ENCODE measurements at places on chromosomes 4 and X.
A peak's percentile ranks its signal among the peaks of the same experiment; 100 is the strongest.

DNA sequence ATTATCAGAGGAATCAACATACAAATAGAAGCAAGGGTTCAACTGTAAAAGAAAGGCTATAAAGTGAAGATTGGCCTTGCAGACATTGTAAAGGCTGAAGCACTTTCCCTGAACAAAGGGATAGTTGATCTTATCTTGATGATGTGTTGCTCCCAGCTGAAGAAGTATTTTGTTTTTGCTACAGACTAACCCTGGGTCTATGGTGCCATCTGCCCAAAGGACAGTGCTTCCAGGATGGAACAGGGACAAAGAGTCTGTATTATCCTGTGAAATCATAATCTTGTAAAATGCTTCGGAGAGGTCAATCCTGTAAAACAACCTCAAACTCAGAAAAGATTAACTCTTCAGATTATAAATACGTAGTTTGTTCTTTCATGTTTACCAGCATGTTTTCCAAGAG is 251.7 kb upstream of the ANKRD50 start:
- no peak for DNase-seq

GRCh38 chr4:33850371-33850902 is 2393.9 kb downstream of the ARAP2 start:
- no peak for DNase-seq

DNA sequence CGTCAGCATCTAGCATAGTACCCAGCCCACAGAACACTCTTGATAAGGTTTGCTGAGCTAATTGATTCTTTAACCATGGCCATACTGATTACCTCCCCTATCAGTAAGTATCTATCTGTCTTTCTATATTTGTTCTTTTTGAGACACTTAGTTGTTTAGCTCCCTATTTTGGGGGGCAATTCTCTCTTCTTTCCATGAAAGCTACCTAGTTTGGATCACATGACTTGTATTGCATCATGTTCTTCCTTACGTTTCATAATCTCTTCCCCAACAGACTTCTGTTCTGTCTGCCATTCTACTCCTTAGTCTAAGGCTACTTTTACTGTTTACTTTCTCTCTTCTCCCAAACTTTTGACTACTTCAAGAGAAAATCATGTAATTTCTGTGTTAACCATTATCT is 39.0 kb downstream of the TBC1D19 start:
- no peak for DNase-seq

GRCh38 chr4:147012059-147012707 is 66.5 kb upstream of the TTC29 start:
- DNase-seq, result no peak

DNA sequence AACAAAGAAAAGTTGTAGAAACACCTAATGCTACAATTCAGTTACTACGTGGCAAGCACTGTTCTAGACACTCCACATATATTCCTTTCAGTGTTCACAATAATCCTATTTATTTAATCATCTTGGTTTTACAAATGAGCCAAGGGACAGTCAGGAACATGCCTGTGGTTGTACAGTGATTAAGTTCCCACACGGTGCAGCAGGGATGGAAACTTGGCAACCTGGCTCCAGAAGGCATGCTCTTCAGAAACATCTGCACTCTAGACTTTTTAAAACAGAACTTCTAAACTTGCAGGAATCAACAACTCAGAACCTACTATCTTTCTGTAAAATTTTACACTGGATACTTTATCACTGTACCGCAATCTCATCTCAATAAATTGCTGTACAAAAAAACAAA is 32.1 kb downstream of the TAPT1 start:
- DNase-seq, result no peak

- DNase-seq, result no peak
Measured at GRCh38 chr4:79225360-79225759, 100.5 kb downstream of the NAA11 start.

GRCh38 chrX:29555465-29556091 is 659.8 kb upstream of the MAGEB2 start:
- no peak for DNase-seq

DNA sequence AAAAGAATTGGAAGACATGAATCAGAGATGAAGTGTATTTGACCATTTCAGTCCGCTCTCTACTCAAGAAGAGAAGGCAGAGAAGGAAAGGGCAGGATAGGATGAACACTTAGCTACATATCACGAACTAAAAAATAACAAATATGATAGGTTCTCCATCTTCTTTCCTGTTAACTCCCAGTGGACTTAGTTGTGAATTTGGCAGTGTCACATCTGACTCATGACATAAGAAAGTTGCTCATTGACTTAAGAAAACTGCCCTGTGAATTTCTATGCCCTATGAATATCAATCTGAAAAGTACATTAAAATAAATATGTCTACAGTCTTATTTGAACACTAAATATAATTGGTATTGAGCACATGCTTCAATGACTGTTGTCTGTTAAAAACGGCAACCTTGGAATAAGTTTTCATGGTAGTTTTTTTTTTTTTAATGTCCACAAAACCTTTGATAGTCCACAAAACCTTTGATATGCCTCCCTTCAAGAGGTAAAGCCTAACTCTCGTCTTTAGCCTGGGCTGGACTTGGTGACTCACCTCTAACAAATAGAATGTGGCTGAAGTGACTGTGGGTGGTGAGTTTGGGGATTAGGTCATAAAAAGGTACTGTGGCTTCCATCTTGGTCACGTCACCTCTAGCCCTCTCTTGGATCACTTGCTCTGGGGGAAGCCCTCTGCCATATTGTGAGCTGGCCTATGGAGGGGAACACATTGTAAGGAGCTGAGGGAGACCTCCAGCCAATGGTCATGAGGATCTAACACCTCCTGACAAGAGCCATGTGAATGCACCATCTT is 184.7 kb upstream of the S100G start:
- no peak for DNase-seq

GRCh38 chr4:118973295-118973694 is 84.6 kb downstream of the SYNPO2 start:
- no peak for DNase-seq

GRCh38 chr4:110702326-110702725 is 79.4 kb upstream of the PITX2 start:
- DNase-seq, result no peak

GRCh38 chr4:147839663-147840062 is 107.8 kb downstream of the ARHGAP10 start:
- DNase-seq, result no peak

GRCh38 chrX:45743081-45743533 is 542.4 kb upstream of the DIPK2B start:
- DNase-seq, result no peak

GRCh38 chrX:40097504-40098263 is at the start of gene BCOR:
Gene BCOR, minus strand, starts transcription at chrX:40097958. Its CDS starts 20,029 bp downstream, at chrX:40077929.
- DNase-seq, result peak; percentile 72

DNA sequence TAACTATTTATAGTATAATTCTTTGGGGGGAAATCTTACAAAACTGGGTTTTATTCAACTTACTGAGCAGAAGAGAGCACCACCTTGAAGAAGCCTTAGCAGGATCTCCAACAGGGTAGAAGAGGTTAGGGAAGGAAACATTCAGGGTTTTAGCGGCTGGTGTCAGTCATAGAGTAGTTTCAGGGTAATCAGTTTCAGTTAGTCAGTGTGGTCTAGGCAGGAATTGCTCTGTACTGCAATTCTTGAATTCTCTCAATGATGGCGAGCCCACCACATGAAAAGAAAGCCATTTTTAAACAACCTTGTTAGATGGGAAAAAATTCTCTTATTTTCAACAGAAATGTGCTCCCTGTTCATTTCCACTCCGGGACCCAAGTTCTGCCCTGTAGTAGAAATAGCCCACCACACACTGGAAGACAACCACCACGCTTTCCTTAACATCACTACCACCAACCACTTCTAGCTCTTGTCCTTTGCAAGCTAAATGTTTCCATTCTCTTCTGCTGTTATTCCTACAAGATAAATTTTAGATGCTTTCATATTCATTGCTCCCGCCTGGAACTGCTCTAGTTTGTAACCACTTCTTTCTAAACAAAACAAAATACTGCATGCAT is 25.9 kb downstream of the COL25A1 start:
- DNase-seq, result no peak

- DNase-seq, result no peak
Measured at GRCh38 chr4:140112576-140112975, 41.4 kb downstream of the MAML3 start.

GRCh38 chr4:150080337-150080736 is 2.1 kb downstream of the DCLK2 start:
- no peak for DNase-seq

DNA sequence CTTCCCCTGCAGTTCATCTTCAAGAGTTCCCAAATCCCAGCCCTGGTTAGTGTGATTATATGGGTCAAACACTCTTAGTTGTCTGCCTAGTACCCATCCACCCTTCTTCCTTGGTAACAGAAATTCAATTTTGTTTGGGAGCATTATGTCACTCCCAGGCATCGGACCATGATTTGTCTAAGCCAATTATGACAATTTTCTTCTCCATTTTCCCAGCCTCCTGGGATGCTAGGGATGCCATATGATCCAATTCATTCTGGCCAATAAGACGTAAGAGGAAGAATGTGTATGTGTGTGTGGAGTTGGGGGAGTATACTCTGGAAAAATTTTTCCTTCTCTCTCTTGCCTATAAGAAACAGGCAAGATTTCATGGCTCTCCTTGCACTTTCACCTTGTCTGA is 465.9 kb downstream of the MID1IP1 start:
- no peak for DNase-seq

DNA sequence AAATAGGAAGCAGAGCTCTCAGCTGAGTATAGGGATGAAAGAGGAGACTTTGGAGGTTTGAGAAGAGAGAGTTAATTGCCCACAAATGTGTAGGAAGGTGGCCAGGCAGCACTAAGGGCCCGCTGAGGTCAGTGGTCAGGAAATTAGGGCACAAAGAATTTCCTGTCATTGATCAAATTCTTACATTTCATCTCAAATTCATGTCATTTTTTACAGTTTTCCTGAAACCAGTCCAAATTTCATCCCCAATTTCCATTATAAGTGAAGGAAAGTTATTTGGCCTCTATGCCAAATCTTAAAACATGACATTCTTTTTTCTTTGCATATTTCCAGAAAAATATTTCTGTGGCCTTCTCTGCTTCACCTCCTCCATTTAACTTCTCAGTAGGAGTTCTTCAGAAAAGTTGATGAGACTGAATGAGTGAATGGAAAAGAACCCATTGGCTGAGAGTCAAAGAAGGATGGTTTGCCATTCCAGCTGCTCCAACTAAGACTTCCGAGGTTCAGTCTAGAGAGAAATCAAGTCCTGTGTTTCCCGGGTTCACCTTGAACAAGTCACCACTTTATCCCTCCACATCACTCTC is 68.7 kb upstream of the SPRY1 start:
- no peak for DNase-seq

- DNase-seq, result no peak
Measured at GRCh38 chr4:43716721-43717395, 731.8 kb downstream of the KCTD8 start.

GRCh38 chr4:16199093-16199492 is 27.2 kb downstream of the TAPT1 start:
- no peak for DNase-seq

DNA sequence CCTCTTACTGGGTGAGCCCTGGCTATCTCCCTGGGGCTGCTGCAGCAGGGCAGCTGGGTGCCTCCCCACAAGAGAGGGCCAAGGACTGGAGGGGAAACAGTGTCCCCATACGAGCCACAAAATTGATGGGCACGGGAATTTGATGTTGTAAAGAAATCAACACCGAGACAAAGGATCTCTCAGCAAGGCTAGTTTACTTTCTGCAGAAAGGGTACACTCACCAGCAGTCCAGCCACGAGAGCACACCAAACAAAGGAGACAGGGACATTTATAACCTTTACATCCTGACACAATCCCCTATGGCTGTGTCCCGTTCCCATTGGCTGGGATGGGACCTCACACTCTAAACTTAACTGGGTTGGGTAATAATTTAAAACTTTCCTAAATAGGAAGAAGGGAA is 25.9 kb downstream of the METAP1 start:
- DNase-seq, result no peak

DNA sequence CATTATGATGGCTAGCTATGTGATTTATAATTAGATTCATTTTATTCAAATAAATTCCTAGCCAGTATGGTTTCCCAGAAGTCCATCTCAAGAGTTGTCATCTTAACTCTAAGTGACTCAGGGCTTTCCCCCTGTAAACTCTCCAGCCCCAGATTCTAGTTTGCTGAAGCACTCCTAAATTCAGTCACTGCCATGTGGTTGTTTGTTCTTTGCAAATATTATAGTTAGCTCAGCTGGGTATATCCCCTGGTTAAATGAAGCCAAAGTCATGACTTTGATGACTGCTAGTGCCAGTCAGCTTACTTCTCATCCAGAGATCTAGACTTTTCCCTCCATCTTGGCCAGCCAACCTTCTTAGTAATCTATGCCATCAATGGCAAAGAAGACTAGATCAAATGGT is 126.0 kb downstream of the GRIA3 start:
- DNase-seq, result no peak

DNA sequence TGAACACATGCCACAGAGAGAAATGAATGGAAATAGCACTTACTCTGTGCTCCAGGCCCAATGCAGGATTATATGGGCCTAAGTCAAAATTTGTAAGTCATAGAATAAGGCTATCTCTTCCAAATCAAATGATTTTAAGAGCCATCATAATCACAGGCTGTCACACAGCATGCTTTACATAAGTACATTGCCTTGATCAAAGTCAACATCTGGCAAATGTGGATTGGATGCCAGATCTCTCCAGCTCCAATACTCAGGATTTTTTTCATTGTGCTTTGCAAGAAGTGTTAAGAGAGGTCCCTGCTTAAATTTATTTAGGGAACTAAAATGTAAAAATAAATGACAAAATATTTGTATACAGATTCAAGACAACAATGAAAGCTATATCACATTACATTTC is 299.9 kb downstream of the PRDM5 start:
- no peak for DNase-seq

GRCh38 chr4:112284166-112284565 is 1.5 kb downstream of the TIFA start:
- DNase-seq, result no peak

DNA sequence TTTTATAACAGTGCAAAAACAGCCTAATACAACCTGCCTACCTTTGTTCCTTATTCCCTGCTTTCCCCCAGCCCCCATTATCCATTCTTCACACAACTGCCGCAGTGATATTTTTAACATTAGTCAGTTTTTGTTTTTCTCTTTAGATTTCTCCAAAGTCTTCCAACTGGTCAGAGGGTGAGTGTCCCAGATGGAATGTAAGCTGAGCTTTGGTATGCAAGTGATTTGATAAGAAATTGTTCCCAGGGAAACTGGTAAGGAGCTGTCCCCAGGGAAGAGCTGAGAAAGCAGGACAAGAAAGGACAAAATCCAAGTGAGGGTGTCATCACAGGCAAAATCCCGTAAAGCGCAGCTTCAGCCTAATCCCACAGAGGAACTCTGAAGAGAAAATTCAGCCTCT is 475.5 kb upstream of the ADGRL3 start:
- no peak for DNase-seq

- no peak for DNase-seq
Measured at GRCh38 chr4:20317424-20317985, 65.8 kb downstream of the SLIT2 start.

GRCh38 chr4:36255577-36255976 is 11.3 kb upstream of the ARAP2 start:
- peak; percentile 45 for DNase-seq

- no peak for DNase-seq
Measured at GRCh38 chr4:2579910-2580309, 43.5 kb downstream of the FAM193A start.

Data from stimulated activated naive CD4-positive, alpha-beta T cell treated with Interleukin-2 at 50 U/mL for 16 hours (primary cell).